Activated CD4-positive, alpha-beta T cell treated with anti-CD3 and anti-CD28 coated beads for 1 hour (primary cell): ENCODE measurements at places on chromosomes 13 and 19.

- DNase-seq = no peak
Measured at GRCh38 chr19:42203700-42204099, 13.8 kb downstream of the DEDD2 start.

DNA sequence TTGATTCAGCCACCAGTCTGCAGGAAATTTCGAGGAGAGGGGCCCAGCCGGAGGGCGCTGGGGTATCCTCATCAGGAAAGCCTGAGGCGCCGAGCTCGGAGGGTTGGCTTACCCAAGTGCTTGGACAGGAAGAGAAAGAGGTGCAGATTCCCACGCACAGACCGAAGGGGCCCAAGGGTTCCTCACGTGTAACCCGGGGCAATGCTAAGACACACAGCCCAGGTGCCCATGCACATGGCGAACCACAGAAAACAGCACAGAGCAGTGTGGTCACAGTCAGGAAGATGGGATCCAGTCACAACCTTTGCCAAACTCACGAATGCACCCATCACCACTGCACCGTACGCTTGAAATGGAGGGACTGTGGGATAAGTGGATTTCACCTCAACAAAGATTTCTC lies 30.9 kb downstream of the GRTP1 start:
- DNase-seq = no peak

DNA sequence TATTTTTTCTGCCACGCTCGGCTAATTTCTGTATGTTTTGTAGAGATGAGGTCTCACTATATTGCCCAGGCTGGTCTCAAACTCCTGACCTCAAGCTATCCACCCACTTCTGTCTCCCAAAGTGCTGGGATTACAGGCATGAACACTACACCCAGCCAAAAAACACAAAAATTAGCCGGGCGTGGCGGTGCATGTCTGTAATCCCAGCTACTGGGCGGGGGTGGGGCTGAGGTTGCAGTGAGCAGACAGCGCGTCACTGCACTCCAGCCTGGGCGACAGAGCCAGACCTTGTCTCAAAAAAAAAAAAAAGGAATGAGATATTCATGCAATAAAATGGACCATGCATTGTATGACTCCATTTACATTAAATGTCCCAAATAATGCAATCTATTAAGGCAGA lies 32.2 kb downstream of the VASP start:
- DNase-seq = no peak

- DNase-seq = peak; percentile 78
Measured at GRCh38 chr13:106536244-106537034, 977 bp upstream of the EFNB2 start.

- no peak for DNase-seq
Measured at GRCh38 chr19:58480831-58481230, 4.7 kb downstream of the ZNF446 start.

DNA sequence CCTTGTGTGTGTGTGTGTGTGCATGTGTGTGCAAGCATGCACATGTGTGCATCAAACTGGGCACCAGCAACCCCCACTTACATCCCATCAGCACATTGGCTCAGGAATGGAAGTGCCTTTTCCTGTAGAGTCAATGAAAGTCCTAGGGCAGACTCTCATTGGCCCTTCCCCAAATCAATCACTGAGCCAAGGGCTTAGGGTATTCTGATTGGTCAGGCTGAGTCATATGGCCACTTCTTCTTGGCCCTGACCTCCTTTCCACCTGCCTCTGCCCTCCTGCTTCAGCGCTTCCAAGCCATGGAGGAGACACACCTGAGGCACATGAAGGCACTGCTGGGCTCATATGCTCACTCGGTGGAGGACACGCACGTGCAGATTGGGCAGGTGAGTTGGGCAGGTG lies 20.9 kb downstream of the FCHO1 start:
- DNase-seq = no peak

DNA sequence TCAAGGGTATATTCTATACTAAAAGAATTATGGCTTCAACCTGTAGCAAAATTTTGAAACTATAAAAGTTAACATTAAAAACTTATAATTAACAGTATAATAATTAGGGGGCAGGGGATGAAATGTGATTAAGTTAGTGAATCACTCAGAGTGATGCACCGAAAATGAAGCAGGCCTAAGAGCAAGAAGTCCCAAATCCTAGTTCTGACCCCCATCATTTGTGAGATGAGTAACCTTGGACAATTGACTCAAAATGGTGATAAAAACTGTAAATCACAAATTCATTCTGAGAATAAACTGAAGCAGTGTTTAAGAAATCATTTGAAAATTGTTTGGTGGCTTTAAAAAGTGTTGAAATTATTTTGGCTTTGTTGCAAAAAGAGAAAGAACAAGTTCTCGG lies 56.8 kb downstream of the KLF12 start:
- no peak for DNase-seq

DNA sequence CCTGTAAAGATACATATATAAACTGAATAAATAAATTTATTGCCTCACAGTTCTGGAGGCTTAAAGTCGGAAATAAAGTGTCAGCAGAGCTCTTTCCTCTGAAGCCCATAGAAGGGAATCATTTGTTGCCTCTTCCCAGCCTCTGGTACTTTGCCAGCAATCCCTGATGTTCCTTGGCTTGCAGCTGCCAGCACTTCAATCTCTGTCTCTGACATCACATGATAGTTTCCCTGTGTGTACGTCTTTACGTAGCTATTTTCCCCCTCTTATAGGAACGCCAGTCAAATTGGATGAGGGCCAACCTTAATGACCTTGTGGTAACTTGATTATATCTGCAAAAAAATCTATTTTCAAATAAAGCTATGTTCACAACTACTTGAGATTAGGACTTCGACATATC lies 250.9 kb downstream of the LIG4 start:
- DNase-seq = no peak

GRCh38 chr13:99385940-99386339 lies 78.7 kb upstream of the GPR183 start:
- DNase-seq = peak; percentile 5

DNA sequence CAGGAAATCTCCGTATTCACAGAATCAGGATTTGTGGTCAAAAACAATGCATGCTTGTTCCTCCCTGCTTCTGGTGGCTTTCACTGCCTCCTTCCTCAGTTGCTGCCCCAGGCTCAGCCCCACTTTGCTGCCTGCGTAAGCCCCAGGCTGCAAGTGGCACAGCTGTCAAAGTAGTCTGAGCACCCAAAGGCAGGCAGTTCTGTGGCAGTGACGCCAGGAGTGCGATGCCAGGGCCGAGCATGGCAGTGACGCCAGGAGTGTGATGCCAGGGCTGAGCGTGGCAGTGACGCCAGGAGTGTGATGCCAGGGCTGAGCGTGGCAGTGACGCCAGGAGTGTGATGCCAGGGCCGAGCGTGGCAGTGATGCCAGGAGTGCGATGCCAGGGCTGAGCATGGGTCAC lies 77.3 kb upstream of the GPR183 start:
- peak; percentile 21 for DNase-seq

DNA sequence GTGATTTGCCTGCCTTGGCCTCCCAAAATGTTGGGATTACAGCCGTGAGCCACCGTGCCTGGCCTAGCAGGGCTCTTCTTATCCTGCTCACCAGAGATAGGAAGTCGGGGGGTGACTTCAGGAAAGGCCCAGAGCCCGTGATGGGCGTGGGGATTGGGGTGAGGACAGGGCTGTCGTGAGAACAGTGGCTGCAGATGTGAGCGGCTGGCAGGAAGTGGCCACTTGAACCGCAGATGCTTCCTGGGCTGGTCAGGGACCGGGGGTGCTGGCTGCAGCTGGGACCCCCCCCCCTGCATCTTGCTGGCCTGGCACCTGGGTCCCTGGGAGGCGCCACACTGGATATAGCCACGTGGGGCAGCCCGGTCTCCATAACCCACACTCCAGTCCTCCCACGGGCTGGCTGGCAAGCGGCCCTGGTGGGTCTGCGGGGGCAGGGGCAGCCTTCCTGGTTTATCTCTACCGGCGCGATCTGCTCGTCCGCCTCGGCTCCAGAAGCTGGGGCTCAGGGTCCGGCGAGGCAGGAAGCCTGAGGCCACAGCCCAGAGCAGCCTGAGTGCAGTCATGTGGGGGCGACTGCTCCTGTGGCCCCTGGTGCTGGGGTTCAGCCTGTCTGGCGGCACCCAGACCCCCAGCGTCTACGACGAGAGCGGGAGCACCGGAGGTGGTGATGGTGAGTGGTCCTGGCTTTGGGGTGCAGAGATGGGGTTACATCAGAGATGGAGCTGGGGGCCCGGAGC lies at the start of gene F2RL3:
Gene F2RL3, plus strand, starts transcription at position 371 of the 737 bp plus-strand sequence. Its CDS starts 191 bp downstream, at position 562.
- no peak for DNase-seq
